Stimulated activated CD4-positive, alpha-beta T cell treated with anti-CD3 and anti-CD28 coated beads, Interleukin-1b, Interleukin-23, amount 100 ng/mL, for 1 hour (primary cell): ENCODE measurements at places on chromosomes 4 and X.

- no peak for DNase-seq
Observed at GRCh38 chr4:96312046-96312685, 472.3 kb downstream of the PDHA2 start.

DNA sequence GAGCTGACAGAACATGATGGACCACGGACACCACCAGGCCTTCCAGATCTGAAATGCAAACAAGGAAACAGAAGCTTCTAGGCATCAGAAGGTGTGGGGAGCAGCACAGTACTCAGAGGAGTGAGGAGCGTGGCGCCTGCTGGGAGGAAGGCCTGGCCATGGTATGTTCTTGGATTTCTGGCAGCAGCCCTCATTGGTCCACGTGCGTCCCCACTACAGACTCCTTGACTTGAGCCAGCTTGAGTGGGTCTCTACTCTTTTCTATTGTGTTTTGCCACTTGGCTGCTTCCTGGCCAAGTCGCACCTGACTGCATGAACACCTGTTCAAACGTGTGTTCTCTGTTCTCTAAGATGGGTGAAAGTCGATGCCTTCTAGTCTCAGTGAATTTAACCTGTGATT, 18.0 kb downstream of the ZNF275 start:
- no peak for DNase-seq

GRCh38 chrX:132015875-132016274, 7.2 kb upstream of the STK26 start:
- no peak for DNase-seq

GRCh38 chr4:88660446-88661294, 37.0 kb downstream of the NAP1L5 start:
- no peak for DNase-seq

GRCh38 chrX:64885850-64886249, 90.4 kb downstream of the ZC4H2 start:
- DNase-seq = no peak

GRCh38 chr4:154529728-154530519, 20.3 kb downstream of the PLRG1 start:
- no peak for DNase-seq

DNA sequence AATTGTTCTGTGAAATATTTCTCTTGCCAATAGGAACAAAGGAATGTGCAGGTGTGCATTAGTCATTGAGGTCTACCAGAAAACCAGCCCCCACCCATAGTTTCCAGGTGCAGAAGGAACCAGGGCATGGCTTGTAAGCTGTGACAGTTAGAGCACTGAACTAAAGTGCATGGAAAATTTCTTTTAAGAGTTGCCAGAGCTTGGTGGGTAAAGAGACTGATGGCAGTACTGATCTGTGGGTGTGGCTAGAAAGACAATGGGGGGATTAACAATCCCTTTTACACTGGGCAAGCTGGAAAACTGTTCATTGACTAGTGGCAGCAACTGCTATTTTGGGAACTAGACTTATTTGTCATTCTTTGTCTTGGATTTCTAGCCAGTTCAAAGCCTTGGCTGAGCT, 326.9 kb downstream of the PCDH19 start:
- no peak for DNase-seq

DNA sequence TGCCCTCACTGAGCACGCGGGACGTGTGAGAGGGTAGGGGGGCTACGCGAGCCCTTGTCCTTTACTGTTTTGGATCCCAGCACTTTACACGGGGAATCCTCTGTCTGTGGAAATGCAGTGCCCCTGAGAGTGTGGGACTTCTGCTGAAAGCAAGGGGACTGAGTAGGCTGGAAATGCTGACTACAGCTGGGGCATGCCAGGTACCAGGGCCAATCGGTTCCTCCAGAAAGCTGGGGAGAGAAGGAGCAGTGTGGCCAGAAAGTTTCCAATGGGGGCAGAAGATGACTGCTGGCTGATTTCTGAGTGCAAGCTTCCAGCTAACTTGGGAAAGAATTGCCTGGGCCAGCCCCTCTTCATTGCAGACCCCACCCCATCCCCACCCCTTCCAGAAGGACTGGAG, 1.5 kb downstream of the NHSL2 start:
- DNase-seq = no peak

DNA sequence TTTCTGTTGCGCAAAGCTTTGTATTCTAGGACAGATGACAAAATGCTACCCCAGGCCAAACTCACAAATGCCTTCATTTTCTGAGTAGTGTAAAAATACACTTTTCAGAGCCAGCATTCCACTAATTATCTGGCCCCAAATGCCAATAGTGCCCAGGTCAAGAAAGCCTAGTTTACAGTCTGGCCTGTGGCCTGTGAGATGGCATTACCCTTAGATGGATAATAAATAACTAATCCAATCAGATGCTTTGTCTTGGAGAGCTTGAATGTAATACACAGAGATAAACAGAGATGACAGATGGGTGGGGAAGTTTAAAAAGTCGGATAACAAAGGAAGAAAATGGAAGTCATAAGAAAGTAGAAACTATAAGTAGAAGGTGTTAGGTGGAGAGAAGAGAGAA, 264.6 kb upstream of the FTHL17 start:
- DNase-seq = no peak

- no peak for DNase-seq
Observed at GRCh38 chr4:28639747-28640146, 1779.1 kb downstream of the STIM2 start.

GRCh38 chr4:76765473-76766183, 132.3 kb downstream of the SOWAHB start:
- DNase-seq = no peak

GRCh38 chr4:155972098-155972497, 18.4 kb upstream of the CTSO start:
- DNase-seq = no peak

- no peak for DNase-seq
Observed at GRCh38 chr4:95087657-95088455, 330.1 kb downstream of the BMPR1B start.

DNA sequence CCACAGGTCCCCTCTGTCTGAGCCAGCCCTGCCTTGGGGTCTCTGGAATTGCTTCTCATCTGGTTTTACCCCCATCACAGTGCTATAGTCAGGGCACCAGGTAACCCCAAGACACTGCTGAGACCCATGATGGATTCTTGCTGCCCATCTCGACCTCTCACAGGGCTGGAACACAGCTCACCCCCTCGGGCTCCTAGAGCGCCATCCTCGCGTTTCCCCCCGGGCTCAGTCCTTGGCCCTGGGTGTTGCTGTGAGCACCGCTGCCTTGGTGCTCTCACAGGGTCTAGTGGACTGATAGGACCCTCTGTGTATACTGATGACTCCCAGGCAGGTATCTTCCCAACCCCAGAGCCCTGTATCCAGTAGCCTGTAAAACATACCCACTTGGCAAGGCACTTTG, 8.8 kb downstream of the MAEA start:
- DNase-seq = no peak
